ENCODE measurements at places on chromosomes 7 and 10.
A peak's percentile ranks its signal among the peaks of the same experiment; 100 is the strongest.

DNA sequence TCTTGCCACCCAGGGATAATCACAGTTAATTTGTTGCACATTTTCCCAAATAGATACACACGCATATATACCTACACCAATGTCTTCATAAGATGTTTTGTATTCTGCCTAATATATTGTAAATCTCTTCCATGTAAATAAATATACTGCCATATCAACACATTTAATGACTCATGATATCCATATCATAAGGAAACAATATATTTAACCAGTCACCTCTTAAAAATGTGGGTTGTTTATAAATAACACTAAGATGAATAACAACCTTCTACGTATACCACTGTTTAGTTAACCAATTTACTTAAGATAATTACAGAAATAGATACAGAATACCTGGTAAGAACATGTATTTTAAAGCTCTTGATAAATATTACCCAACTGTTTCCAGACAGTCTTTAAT is 38.2 kb downstream of the ELAPOR2 start:
- no peak for DNase-seq

GRCh38 chr10:77410523-77410922 is 227.1 kb downstream of the KCNMA1 start:
- DNase-seq: no peak

DNA sequence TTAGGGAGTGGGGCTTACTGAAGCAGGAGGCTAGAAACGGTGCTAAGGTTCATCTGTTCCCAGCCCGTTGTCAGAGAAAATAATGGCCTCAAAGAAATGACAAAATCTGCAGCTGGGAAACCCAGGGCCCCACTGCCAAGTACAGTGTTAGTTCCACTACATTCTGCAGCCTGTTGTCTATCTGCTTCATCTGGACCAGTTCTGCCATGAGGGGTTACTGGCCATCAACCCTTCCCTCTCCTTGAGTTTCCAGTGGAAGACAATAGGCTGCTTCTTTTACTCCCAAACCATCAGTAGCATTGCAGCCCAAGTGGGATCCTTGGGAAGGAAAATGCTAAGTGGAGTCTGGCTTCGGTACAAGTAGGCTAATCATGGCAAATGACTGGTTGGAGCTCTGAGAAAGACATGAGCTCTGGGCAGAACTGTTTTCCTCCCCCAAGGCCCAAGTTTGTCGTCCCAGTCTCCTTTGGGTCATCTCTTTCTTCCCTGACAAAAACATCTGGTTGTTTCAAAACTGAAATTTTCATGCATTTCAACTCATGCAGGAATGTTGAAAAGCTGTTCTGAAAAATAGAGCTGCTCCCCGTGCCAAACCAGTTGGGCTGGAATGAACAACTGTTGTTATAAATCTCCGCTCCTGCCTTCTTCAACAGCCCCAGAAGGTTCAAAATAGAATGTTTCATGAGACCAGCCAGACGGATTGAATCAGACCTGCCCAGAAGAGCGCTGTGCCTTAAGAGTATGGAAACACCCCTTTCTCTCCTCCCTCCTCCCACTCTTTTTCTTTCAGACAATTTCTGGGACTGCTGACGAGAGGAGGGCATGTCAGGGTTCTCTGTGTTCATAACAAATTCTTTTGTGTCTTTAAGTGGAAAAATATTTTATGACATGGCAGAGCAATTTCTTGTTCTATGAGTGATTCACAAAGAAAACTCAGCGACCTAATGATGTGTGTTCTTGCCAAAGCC is 116.6 kb downstream of the RAB18 start:
- DNase-seq: no peak

GRCh38 chr7:141562543-141562942 is 11.3 kb downstream of the AGK start:
- DNase-seq: no peak

DNA sequence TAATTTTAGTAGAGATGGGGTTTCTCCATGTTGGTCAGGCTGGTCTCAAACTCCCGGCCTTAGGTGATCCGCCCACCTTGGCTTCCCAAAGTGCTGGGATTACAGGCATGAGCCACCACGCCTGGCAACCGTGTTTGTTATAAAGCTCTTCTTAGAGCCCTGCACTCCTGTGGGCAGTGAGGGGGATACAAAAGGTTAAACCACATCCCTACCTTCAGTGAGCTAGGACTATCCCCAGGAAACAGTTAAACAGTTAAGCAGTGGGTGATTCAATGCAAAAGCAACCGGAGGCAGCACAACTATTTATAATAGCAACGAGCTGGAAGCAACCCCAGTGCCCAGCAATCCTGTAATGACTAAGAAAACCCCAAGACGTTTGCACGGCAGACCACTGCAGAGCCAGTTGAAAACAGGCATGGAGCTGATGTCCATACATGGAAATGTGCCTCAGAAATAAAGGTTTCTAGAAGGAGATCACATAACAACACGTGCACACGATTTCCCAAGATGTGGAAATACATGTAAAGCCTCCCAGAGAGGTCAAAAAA is 107.2 kb upstream of the LYZL2 start:
- DNase-seq: peak; percentile 29

DNA sequence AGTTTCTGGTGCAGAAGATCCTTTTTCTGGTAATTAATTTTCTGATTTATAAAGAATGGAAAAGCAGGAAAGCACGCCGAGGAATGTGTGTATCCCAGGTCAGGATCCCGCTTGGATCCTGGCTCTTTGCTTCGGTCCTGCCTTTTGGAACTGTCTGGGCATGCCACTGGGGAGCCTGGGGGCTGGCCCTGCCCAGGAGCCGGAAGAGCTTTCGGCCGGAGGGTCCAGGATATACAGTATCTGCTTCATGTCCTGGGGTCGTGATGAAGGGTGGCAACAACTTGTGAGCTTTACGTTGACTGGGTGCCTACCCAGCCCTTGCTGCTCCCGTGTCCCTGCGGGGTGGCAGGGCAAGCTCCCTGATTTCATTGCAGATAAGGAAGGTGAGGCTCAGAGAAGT is 2.4 kb downstream of the SH2D4B start:
- no peak for DNase-seq

DNA sequence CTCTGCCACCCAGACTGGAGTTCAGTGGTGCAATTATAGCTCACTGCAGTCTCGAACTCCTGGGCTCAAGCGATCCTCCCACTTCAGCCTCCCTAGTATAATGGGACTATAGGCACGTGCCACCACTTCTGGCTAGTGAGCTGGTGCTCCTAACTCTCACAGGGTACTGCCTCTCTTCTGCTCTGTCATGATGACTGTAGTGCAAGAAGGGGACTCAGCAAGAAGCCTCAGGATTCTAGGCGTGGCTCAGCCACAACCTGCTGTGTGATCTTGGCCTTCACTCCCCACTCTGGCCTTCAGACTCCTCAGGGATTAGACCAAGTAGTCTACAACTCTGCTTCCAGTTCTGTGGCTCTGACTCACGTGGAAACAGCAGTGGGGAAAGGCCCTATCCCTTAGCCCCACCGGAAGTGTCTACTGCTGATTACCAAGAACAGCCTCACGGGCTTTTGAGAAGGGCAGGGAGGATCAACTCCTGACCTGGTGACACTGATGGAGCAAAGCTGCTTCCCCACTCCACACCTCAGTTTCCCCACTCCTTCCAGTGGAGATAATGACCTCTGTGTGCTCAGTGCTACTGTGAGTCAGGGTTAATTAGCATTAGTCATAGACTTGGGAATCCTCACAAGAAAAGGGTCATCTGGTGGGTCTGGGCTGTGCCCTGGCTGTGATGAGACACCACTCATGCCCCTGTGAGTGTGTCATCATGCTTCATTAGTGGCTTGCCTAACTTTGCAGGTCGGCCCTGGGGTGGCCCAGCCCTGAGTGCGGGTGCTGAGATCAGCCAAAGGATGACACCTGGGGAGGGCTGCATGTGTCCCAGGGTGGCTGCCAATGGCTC is 41.1 kb downstream of the ZC3HC1 start:
- no peak for DNase-seq

GRCh38 chr10:93458821-93459257 is 23.3 kb downstream of the MYOF start:
- no peak for DNase-seq

- DNase-seq: no peak
Observed at GRCh38 chr10:22580711-22581110, 133.7 kb downstream of the PIP4K2A start.

DNA sequence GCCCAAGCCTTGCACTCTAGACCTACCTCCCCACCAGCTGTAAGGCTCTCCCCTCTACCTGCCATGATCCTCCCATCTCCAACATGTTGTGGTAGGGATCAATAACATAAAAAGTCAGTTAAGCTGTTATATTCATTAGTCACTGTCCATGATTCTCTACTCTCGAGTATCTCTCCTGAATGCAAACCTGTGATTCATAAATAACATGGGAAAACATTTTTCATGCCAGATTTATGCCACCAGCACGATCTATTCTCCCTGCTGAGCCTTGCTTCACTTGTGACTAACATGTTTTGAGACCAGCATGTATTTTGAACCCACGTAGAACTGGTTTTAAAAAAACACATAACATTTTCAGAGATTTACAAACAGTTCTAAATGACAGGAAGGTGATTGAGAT is 30.3 kb downstream of the TMEM168 start:
- DNase-seq: no peak

- DNase-seq: no peak
Observed at GRCh38 chr10:85811405-85811804, 555.2 kb downstream of the GRID1 start.

DNA sequence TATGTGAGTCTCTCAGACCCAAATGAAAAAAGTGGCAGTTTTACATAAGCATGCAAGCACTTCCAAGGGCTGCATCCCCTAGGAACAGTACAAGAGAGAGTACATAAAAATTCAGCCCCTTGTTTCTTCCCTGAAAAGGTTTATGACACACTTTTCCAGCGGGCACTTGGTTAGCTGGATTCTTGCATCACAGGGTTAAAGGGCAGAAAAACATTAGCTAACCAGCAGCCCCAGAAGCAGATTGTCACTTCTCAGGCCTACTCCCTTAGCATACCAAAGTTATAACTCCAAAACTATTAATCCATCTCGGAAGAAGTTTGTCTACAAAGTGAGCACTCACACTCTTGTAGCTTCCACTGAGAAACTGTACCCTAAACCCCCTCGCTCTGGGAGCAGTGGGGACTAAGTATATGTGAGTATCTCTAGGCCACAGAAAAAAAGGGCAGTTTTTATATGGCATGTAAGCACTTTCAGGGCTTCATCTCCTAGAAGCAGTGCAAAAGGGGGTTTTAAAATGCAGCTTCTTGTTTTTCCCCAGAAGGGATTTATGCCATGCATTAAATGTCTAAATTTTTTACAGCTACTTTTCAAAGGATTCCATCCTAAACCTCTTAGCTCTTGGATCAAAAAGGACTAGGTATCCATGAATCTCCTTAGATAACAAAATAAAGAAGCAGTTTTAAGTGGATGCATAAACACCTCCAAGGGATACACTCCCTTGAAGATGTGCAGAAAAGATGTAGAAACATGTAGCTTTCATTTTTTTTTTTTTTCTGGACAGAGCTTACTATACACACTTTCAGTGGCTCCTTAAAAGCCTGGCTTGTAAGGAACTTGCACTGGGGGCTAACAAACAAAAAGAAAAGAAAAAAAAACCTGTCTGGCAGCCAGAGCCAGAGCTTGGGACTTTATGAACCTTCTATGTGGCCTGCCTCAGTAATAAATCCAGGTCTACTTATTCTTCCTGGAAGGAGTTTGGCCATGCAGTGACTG is 956.7 kb downstream of the CCSER2 start:
- no peak for DNase-seq

DNA sequence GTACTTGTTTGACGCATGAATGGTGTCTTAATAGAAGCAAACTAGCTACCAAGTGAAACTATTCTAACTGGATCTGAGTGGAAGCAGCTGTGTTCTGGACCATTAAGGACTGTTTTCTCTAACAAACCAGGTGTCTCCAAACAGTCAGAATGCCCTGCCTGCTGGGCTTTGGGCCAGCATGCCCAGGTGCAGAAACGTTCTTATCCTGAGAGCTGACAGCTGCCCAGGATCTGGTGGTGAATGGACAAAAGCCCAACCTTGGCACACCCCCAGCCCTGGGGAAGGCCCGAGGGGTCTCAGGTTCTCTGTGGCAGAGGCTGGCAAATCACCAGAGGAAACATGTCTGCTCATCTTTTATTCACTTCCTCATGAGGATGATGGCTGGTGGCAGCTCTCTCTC is 48.2 kb upstream of the LAMB4 start:
- no peak for DNase-seq

GRCh38 chr10:72274730-72275350 is 1.1 kb downstream of the DDIT4 start:
- peak; percentile 78 for DNase-seq

DNA sequence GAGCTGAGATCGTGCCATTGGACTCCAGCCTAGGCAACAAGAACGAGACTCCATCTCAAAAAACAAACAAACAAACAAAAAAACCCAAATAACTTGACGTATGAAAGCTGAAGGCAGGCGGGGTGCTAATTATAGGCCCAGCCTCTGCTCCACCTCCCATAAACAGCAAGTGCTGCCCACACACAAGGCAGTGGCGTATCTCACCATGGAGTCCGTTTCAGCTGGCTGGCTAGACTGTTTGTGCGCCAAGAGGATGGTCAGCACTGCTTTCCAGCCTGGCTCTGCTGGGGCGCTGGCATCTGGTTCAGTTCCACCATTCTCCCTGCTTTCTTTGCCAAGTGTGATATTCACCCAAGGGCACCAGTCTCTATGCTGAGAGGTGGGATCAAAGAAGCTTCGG is 29.1 kb downstream of the ZC3HC1 start:
- no peak for DNase-seq

- no peak for DNase-seq
Observed at GRCh38 chr10:61662794-61663259, at the start of gene CABCOCO1. TSS of gene CABCOCO1 (plus strand) at chr10:61662929. CDS start at chr10:61662973, 44 bp downstream.

GRCh38 chr10:34305189-34305588 is 509.9 kb downstream of the PARD3 start:
- DNase-seq: no peak

- no peak for DNase-seq
Observed at GRCh38 chr7:21013765-21014539, 227.3 kb upstream of the SP8 start.

DNA sequence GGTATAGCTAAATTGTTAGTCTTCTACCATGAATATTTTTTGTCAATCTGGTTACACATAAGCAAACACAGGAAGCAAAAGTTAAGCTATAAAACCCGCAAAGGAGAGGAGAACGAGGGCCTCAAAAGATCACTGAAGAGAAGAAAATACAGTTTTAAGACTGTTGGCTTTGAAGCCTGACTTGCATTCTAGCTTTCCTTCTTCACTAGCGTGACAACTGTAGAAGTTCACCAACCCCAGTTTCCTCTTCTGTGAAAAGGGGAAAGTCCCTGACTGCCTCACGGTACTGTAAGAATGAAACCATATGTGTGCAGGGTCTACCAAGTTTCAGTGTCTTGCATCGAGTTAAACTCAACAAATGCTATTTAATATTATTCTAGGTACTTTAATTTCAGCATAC is 7.5 kb upstream of the LRRN3 start:
- peak; percentile 87 for DNase-seq

- no peak for DNase-seq
Observed at GRCh38 chr10:50216894-50217293, 34.4 kb downstream of the ASAH2 start.

GRCh38 chr7:50595491-50596102 is 30.4 kb upstream of the DDC start:
- DNase-seq: peak; percentile 25

- DNase-seq: no peak
Observed at GRCh38 chr7:14888962-14889361, 13.6 kb downstream of the DGKB start.

- DNase-seq: peak; percentile 41
Observed at GRCh38 chr7:157010588-157011332, at the start of gene MNX1. TSS of gene MNX1 (minus strand) at chr7:157010663. CDS start at chr7:157010350, 313 bp downstream.

GRCh38 chr10:89364531-89364930 is 13.3 kb upstream of the IFIT1B start:
- DNase-seq: no peak

GRCh38 chr7:92421676-92422435 is 25.4 kb upstream of the GATAD1 start:
- DNase-seq: no peak
